ENCODE measurements at places on chromosomes 13 and 19.

GRCh38 chr13:52903320-52903719 is 54.9 kb upstream of the PCDH8 start:
- peak; percentile 48 for DNase-seq

DNA sequence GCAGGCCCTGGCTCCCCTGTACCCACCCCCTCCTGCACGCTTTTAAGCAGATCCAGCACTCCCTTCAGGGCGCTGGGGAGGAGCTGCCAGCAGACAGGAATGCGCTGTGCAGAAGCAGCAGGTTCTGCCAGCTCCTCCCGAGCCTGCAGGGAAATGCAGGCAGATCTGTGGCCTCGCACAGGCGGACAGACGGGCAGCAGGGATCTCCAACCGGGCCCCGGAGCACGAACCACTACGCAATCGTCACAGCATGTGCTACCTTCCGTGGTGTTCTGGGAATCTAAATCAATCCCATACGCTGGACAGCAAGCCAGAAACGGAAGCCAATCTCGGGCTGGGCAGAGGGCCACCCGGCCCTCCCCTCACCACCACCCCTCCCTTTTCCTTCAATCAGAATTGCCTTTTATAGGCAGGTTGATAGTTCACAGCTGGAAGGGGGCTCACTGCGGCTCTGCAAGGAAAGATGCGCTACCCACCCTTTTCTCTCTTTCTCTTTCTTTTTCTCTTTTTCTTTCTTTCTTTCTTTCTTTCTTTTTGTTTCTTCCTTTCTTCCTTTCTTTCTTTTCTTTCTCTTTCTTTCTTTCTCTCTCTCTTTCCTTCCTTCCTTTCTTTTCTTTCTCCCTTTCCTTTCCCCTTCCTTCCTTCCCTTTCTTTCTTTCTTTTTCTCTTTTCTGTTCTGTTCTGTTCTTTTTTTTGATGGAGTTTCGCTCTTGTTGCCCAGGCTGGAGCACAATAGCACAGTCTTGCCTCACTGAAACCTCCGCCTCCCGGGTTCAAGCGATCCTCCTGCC is 99.9 kb downstream of the GNG7 start:
- DNase-seq: no peak

DNA sequence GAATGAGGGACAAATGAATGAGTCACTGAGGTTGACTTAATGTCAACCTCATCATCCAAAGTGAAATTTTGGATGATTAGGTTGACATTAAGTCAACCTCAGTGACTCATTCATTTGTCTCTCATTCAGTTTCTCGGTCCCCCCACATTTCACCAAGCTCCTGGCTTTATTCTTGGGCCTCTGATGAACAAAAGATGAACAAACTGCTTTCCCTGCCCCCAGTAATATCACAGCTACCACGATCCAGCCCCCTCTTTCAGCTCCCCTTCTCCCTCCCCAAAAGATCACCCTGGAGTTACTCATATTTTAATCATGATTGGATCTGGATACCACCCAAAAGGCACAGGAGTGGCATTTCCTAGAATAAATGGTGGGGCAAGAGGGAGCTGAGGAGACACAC is 10.8 kb downstream of the CEACAM18 start:
- DNase-seq: no peak

- no peak for DNase-seq
These were observed 36.4 kb upstream of the IGFL1 start for GRCh38 chr19:46192992-46193650.

DNA sequence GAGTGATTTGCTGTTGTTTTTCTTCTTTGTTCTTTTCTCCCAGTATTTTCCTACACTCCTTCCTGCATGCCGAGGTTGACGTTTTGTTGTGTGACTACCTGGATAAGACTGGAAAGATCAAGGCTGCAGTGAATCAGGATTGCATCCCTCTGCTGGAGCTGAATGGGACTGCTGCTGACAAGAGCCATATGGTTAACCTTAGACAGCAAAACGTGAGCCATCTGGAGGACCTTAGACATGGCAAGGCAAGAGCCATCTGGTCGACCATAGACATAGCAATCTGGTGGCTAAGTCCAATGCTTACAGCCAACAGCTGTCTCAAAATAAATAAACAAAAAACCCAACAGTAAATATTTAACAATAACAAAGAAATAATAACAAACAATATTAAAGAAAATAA is 42.6 kb upstream of the ZNF91 start:
- DNase-seq: no peak

GRCh38 chr19:3784607-3785450 is 1.4 kb downstream of the MATK start:
- no peak for DNase-seq

GRCh38 chr19:2888731-2889224 is 11.9 kb upstream of the ZNF57 start:
- peak; percentile 67 for DNase-seq

DNA sequence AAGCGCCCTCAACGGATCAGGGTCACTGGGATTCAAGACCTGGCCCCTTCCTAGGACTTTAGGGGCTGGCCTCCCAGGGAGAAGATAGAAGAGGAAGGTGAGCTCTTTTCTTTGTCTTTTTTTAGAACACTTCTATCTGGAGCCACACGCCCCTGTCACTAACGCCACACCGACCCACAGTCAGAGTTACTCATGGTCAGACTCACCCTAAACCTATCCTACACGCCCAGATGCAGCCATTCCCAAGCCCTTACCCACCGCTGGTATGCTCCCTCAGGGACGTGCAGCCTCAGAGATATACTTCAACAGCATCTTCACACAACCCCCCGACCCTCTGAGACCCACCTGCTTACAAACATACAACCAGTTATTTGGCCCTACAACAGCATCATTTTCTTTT is 29.9 kb upstream of the MUC16 start:
- DNase-seq: no peak

DNA sequence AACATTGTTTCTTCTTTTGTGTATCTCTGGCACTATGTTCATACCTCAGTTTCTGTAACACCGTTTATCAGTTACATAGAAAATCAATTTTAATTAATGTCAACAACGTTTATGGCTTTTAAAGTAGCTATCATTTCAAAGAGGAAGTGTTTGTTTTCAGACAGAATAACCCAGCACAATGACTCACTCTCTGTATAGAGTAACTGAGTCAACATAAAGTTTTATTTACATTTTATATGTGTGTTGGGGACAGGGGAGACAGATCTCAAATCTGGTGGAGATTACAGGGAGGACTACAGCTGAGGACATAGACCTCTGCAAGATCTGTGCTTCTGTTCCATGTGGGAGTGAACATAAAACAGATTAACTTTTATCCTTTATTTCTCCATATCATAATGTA is 2590.1 kb downstream of the PCDH9 start:
- no peak for DNase-seq

GRCh38 chr13:97212601-97213040 is 9.5 kb upstream of the MBNL2 start:
- peak; percentile 20 for DNase-seq

DNA sequence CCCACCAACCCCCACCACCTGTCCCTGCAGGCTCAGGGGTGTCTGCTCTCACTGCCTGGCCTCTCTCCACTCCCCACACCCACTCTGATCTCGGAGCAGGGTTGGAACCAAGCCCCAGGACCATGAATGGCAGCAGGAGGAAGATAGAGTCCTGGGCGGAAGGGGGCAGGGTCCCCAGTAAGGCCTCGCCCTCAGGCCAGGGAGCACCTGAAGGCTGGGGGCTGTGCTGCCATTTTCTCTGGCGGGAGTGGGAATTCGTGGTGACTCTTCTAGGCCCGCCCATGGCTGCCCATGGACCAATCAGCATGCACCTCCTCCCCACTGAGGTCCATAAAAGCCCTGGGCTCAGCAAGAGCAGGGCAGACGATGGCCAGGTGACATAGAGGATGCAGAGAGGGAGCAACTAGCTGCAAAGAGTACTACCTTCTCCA is 25.0 kb downstream of the KBTBD6 start:
- no peak for DNase-seq

GRCh38 chr19:58182577-58182988 is 278 bp upstream of the ZNF274 start:
- DNase-seq: peak; percentile 94

DNA sequence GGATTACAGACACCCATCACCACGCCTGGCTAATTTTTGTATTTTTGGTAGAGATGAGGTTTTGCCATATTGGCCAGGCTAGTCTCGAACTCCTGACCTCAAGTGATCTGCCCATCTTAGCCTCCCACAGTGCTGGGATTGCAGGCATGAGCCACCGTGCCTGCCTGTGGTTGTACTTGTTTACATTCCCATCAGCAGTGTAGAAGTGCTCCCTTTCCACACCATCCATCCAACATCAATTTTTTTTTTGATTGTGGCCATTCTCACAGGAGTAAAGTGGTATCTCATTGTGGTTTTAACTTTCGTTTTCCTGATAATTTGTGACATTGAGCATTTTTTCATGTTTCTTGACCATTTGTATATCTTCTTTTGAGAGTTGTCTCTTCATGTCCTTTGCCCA is 1019.4 kb upstream of the SLC10A2 start:
- no peak for DNase-seq

GRCh38 chr13:38490657-38491056 is 141.0 kb downstream of the UFM1 start:
- DNase-seq: no peak

DNA sequence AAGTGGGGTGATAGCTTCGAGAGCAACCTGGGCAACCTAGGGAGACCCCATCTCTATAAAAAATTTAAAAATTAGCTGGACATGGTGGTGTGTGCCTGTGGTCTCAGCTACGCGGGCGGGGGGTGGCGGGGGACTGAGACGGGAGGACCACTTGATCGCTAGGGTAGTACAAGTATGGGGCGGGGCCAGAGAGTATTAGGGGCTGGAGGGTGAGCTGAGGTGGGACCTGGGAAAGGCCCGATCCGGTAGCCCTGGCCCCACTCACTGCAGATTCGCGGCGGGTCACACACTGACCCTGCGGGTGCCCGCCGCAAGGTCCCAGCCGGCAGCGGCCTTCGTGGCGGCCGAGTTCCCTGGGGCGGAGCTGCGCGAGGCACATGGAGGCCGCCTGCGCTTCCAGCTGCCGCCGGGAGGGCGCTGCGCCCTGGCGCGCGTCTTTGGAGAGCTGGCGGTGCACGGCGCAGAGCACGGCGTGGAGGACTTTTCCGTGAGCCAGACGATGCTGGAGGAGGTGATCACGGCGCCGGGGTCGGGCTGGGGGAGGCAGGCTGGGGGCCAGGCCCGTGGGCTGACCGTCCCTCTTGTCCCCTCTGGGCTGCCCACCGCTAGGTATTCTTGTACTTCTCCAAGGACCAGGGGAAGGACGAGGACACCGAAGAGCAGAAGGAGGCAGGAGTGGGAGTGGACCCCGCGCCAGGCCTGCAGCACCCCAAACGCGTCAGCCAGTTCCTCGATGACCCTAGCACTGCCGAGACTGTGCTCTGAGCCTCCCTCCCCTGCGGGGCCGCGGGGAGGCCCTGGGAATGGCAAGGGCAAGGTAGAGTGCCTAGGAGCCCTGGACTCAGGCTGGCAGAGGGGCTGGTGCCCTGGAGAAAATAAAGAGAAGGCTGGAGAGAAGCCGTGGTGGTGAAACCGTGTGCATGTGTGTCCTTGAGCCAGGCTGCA is 2.0 kb upstream of the ARHGAP45 start:
- DNase-seq: peak; percentile 79

DNA sequence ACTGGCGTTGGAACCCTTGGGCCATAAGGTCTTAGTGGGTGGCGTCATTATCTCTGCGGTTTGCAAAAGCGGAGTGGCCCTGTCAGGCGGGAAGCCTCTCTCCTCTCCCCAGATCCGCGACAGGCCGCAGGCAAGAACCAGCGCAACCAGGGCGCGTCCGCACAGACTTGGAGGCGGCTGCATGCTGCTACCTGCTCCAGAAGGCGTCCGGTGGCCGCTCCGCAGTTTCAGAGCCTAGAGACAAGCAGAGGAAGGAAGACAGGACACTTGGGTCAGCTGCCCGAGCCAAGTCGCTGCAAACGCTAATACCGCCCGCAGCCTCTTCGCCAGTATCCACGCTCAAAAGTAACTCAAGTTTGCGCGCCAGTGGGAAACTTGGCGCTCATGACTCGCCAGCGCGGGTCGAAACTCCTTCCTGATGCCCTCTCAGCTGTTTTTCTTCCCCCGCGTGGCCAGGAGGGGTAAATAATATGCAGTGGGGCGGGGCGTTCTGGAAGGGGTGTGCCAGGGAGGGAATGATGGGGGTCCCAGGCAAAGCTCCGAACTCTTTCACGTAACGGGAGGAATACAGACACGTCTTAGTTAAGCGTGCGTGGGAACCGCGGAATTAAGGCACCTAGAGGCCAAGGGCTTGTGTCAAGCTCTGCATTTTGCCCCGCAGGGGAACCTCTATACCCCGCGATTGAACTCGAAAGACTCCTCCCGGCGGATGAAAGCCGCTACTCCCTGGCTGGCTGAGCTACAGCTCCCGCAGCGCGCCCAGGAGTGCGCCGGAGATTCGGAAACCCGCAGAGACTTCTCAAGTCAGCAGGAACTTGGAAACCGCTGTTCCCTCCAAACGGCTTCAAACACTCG is at the start of gene EDNRB:
EDNRB (minus strand) TSS at position 441 of the 855 bp plus-strand sequence; CDS start at position 183, 258 bp downstream.
- no peak for DNase-seq

GRCh38 chr19:49491804-49492572 is 4.2 kb upstream of the RPS11 start:
- DNase-seq: no peak

DNA sequence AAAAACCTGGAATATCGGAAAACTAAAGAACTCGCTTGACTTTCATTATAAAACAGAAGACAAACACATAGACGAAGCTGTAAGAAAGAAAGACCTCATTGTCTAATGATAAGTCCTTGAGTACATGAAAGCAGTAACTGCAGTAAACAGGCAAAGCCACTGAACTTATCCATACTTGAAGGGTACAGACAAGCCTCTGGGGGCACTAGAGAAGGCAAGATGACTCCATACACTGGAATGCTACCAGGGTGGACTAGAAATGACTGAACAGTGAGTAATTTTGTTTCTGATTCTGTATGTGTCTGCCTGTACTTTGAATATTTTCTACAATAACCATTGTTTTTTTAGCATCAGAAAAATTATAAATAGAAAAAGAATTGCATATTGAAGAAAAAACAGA is 507.9 kb downstream of the UQCRFS1 start:
- DNase-seq: no peak

- DNase-seq: no peak
These were observed 446.9 kb downstream of the COG6 start for GRCh38 chr13:40102360-40102727.

DNA sequence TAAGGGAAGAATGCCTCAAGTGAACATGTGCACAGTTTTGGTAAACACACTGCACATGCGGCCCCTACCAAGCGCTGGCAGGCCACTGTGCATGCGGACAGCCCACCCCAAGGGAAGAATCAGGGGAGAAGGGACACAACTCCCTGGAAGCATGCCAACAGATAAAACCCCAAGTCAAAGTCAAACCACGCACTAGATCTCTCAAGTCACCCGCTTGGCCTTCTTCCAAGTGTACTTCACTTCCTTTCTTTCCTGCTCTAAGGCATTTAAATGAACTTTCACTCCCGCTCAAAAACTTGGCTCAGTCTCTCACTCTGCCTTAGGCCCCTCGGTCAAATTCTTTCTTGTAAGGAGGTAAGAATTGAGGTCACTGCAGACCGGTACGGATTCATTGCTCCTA is 4.6 kb upstream of the RFXAP start:
- DNase-seq: no peak

- DNase-seq: no peak
These were observed 3.8 kb downstream of the BLVRB start for GRCh38 chr19:40461669-40462221.

Measured in GM10248 (cell line).